ENCODE measurements at places on chromosomes 5 and 9. TPM values are rescaled to one million over a fixed set of nuclear protein-coding genes. Genes with fewer than 3 reads are reported as not detected.

Gene CMYA5
- total RNA-seq = 4.5 TPM

Gene PCA3
- total RNA-seq = not detected

Gene OBP2B
- total RNA-seq = not detected

Gene SLC27A6
- total RNA-seq = 0.60 TPM

Gene NRARP
- 124 TPM for total RNA-seq

Gene SPINK13
- total RNA-seq = not detected

Gene CDH6
- total RNA-seq = 75.9 TPM

Gene DDX4
- not detected for total RNA-seq

Gene ZFP62
- 34.7 TPM for total RNA-seq

Gene HSD17B4
- 379 TPM for total RNA-seq

Gene ECM2
- total RNA-seq = 8.2 TPM

Gene ZNF454
- 5.6 TPM for total RNA-seq

Gene LHX6
- 4.5 TPM for total RNA-seq

Gene FOXD4L5
- total RNA-seq = not detected

Gene ABLIM3
- total RNA-seq = 15.1 TPM

Gene DNAJC18
- total RNA-seq = 14.6 TPM

Gene PCDH1
- total RNA-seq = 90.6 TPM

Gene TMOD1
- total RNA-seq = 11.4 TPM

Gene PCDHB7
- total RNA-seq = 2.1 TPM

Gene PCDHGB6
- 11.6 TPM for total RNA-seq

Gene SEC61B
- 123 TPM for total RNA-seq

Gene SLC23A1
- 17.0 TPM for total RNA-seq

Gene PCDHA1
- 0.06 TPM for total RNA-seq

Gene TAF1L
- total RNA-seq = 0.03 TPM

Gene ARAP3
- 24.2 TPM for total RNA-seq

Gene ASTN2
- 4.4 TPM for total RNA-seq

Gene ARHGEF28
- 29.9 TPM for total RNA-seq

Gene SLC12A7
- 344 TPM for total RNA-seq

Gene ZNF782
- total RNA-seq = 8.5 TPM

Gene CENPP
- 2.3 TPM for total RNA-seq

Gene GPRIN1
- 1.1 TPM for total RNA-seq

Gene CARD9
- 8.2 TPM for total RNA-seq

Gene CER1
- not detected for total RNA-seq

Gene C9orf50
- total RNA-seq = 1.0 TPM

Gene SMIM33
- 0.17 TPM for total RNA-seq

Gene DDX41
- total RNA-seq = 84.8 TPM

Gene GFI1B
- total RNA-seq = 1.3 TPM

Gene DNAI1
- total RNA-seq = 0.52 TPM

Gene JAKMIP2
- 1.8 TPM for total RNA-seq

Gene HMCN2
- 1.8 TPM for total RNA-seq

Gene SLC34A3
- 0.49 TPM for total RNA-seq

Gene KCNN2
- 0.17 TPM for total RNA-seq

Gene IL9
- not detected for total RNA-seq

Gene TLX3
- not detected for total RNA-seq

Gene ANKRD18B
- total RNA-seq = 2.1 TPM

Gene DNAH5
- 1.8 TPM for total RNA-seq

Gene DNAJA1
- total RNA-seq = 96.7 TPM

Gene HAVCR2
- 9.6 TPM for total RNA-seq
